ENCODE measurements at places on chromosomes 13 and 19.

DNA sequence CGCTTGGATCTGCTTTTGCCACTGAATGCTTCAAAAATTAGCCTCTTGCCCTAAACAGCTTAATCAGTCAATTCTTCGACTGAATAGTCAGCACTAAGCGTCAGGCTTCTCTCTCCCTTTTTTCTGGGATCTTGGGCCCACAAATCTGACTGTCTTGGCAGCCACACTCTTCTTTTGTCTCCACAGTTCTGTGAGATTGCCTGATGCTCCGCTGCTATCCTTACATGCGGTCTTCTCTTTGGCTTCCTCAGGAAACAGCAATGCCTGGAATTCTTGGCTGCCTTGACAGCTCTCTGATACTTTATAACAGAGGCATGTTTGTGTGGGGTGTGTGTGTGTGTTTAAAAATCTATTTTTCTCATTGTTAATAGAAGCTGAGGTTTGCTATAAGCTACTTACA is 32.6 kb downstream of the ERCC5 start:
- no peak for DNase-seq

DNA sequence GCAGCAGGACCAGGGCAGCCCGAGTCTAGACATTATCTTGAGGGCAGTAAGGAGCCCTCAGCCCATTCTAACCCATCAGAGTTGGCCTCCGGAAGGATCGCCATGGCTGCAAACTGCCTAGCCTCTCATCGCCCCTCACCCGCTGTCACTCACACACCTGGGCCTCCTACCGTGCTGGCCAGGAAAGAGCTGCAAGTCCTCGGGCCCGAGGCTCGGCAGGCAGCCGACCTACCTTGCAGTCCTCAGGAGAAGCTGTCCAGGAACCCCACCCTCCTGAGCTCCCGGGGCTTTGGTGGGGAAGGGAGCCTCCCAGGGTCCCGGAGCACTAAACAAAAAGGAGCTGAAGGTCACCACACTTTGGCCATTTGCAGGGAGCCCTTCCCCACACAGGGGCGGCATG is 46.8 kb downstream of the CCNE1 start:
- no peak for DNase-seq

GRCh38 chr19:1582201-1582600 is 10.5 kb downstream of the MBD3 start:
- no peak for DNase-seq

- no peak for DNase-seq
Measured at GRCh38 chr19:17385878-17386611, 8.0 kb downstream of the CCDC194 start.

- no peak for DNase-seq
Measured at GRCh38 chr19:48230555-48231129, 25.1 kb downstream of the CARD8 start.

- DNase-seq, result no peak
Measured at GRCh38 chr13:71219698-71220415, 647.1 kb downstream of the DACH1 start.

GRCh38 chr19:34677386-34678084 is at the start of gene ZNF302:
Gene ZNF302 (plus strand): TSS chr19:34677678. CDS start chr19:34678805, 1,127 bp downstream.
- peak; percentile 93 for DNase-seq

DNA sequence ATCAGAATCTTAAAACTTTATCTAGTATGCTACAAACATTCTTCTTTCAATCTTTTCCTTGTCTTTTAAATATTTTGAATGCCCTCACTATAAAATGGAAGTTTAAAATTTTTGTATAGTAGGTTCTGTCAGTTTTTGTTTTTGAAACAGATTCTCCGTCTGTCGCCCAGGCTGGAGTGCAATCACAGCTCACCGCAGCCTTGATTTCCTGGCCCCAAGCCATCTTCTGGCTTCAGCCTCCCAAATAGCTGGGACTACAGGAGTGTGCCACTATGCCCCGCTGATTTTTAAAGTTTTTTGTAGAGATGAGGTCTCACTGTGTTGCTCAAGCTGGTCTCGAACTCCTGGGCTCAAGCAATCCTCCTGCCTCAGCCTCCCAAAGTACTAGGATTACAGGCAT is 20.7 kb downstream of the PHF11 start:
- no peak for DNase-seq

GRCh38 chr19:13396250-13397080 is 109.8 kb downstream of the CACNA1A start:
- DNase-seq, result no peak

- DNase-seq, result no peak
Measured at GRCh38 chr19:17685451-17686022, 2.6 kb downstream of the UNC13A start.

DNA sequence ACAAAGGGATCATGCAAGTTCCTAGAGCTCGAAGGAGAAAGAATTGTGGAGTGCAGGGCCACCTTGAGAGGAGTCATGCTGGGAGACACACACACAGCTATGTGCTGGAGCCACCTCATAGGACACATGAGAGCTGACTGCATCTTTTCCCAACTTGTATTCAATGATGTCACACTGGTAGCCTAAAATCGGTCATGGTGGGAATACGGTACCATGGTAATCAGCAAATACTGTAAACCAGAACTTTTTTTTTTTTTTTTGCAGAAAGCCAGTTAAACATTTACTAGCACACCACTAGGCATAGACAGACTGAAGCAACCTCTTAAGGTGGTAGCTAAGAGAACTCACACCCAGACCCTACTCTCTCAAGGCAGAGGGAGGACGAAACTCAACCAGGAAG is 47.0 kb upstream of the INTS6 start:
- no peak for DNase-seq

DNA sequence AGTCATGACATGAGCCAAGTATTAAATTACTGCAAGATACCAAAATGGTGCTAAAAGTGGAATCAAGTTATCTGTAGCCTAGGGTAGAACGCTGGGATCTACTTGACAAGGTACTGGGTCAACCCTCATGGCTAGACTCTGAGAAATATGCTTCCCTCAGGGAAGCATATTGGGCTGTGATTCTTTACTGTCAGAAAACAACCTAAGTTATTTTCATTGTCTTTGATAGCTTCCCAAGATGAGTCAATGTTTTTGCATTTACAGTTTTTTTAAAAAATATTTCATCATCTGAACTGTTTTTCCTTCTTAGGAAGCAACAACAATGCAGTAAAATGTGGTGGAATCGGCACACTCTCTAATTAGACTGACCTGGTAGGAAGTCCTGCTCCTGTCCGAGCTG is 218.0 kb downstream of the RGCC start:
- no peak for DNase-seq

- DNase-seq, result no peak
Measured at GRCh38 chr13:79880818-79881217, 399.9 kb downstream of the NDFIP2 start.

- no peak for DNase-seq
Measured at GRCh38 chr19:56118666-56119581, 2.2 kb downstream of the ZNF787 start.

- DNase-seq, result no peak
Measured at GRCh38 chr13:39399102-39399501, 203.9 kb downstream of the LHFPL6 start.

DNA sequence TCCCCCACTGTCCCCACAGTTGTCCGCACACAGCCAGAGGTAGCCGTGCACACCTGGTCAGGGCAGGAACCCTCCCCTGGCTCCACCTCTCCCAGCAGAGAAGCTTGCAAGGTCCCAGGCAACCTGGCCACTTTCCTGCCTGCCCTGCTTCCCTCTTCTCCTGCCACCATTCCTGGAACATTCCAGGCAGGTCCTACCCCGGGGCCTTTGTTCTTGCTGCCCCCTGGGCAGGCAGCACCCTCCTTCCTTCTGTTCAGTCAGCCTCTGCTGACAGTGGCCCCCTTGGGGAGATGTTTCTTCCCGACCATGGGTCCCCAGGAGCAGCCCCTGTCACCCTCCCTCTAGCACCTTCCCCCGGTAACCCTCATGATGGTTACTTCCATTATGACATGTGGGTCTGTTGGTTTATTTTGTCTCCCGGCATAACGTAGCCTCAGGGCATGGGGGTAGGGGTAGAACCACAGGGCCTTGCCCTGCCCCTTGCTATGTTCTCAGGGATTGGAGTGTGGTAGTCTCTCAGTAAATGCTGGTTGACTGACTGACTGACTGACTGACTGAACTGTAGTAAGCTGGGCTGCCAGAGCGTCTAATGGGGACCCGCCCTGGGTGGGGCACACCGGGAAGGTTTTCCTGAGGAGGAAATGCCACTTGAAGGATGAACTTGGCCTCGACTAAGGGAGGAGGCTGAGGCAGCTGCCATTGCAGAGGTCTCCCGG is 10.8 kb downstream of the PAK4 start:
- DNase-seq, result no peak

DNA sequence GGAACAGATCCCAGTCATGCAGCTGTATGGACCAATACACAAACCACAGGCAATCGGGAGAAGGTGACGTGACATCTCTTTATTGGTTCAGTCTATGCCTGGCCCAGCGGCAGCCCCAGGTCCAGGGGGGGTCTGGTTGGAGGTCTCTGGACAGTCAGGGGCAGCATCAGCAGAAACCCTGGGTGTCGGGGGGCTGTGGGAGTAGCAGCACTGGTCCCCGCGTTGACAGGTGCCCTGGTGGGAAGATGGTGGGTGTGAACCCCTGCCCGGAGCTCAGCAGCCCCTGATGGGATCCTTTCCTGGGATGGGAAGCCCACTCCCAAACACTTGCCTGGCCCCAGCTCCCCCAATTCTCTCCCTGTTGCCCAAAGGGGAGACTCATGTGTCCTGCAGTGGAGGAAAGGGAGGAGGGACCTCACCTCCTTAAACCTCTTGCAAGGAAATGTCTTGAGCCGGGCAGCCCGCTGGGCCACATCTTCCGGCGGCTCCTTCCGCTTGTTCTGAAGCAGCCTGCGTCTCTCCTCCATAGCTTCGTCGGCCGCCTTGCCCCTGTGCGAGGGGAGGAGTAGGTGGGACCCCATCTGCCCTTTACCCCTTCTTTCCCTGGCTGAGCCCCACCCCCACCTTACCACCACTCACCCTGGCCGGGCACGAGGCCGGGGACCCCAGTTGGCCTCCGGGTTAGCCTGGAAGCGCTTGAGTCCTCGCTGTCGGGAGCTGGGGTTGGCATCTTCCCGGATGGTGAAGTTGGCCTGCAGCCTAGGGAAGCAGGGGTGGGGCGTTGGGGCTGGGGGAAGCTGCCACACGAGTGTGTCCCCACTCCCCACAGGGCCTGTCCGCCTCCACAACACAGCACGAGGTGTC is 2.4 kb upstream of the LYL1 start:
- no peak for DNase-seq

- DNase-seq, result no peak
Measured at GRCh38 chr19:12843999-12844732, 5.9 kb downstream of the MAST1 start.

DNA sequence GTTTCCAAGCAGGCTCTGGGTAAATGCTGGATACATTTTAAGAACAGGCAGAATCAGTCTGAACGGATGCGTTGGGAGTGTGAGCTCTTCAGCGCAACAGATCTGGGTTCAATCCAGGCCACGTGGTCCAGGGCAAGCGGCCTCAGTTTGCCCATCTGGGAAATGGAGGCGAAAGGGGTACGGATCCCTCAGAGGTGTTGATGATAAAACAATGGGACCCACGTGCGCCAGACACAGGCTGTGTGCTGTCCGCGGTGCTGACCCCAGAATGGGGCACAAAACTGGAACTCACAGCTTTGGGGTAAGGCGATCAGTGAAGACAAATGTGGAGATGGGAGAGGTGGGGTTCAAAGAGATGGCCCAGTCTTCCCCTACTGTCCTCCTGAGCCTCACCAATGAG is 13.1 kb upstream of the PDE4C start:
- DNase-seq, result no peak

DNA sequence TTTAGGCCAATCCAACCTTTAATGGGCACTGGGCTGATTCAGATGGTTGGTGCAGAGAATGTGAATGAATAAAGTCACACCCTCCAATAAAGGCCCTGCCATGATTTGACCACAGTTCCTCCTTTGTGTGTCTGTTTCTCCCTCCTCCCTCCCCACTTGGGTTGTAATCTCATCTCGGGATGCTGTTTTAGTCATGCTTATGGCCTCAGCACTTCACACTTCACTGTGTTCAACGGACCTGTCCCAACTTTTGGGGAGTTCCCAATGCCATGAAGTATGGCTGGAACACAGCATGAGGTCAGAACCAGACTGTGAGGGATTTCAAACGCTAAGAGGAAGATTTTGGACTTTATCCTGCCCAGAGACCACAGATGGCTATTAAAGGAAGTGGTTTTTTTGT is 5.6 kb upstream of the RAB8A start:
- DNase-seq, result no peak
